ENCODE measurements at places on chromosomes 2 and 18.

- peak; percentile 69 for DNase-seq
Measured at GRCh38 chr2:144943986-144944385, 424.1 kb upstream of the ZEB2 start.

GRCh38 chr2:94758546-94758945, 112.7 kb upstream of the TEKT4 start:
- no peak for DNase-seq

DNA sequence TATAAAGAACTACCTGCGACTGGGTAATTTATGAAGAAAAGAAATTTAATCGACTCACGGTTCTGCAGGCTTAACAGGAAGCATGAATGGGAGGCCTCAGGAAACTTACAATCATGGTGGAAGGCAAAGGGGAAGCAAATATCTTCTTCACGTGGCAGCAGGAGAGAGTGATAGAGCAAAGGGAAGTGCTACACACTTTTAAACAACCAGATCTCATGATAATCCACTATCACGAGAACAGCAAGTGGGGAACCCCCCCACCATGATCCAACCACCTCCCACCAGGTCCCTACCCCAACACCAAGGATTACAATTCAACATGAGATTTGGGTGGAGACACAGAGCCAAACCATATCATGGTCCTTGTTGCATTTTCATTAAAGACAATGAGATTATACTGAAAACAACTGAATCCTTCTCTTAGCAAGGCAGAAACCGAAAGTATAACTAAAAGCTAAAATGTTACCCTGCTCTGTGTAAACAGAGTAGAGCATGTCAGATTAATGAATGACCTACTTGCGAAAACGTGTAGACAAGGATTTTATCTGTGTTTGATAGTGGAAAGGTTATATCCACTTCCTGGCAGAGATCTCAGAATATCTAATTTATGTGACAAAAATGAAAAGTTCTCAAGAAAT, 60.1 kb upstream of the RBBP8 start:
- DNase-seq, result no peak

GRCh38 chr2:190425221-190425866, 17.2 kb downstream of the MFSD6 start:
- DNase-seq, result no peak

DNA sequence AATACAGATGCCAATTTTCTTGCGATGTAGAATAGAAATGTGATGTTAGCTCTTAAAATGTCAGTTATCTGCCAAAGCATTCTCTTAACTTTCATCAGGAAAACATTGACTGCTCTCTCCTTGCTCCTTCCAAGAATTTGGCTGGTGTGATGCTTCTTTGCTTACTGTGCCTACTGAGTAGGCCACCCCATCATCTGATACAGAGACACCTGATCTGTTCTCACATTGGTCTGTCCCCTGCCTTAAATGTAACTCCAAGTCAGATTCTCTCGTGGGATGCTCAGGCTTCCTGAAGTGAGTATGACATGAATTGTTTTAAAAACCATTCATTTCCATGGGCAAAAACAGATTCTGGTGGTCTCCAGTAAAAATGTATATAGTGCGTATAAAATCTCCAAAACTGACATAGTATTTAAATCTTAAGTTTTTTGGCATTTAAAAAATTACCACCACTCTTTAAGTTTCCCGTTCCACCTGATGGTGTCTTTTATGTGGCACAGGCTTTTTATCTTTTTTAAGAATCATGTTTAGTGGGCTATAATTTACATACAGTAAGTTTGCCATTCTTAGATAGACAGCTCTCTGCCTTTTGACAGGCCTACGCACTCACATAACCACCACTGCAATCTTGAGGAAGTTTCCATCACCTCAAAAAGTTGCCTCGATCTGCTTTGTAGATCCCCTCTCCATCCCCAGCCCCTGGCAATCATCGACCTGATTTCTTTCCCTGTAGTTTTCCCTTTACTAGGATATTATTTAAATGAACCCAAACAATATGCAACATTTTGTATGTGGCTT, 36.6 kb downstream of the UBE2F start:
- DNase-seq, result no peak

DNA sequence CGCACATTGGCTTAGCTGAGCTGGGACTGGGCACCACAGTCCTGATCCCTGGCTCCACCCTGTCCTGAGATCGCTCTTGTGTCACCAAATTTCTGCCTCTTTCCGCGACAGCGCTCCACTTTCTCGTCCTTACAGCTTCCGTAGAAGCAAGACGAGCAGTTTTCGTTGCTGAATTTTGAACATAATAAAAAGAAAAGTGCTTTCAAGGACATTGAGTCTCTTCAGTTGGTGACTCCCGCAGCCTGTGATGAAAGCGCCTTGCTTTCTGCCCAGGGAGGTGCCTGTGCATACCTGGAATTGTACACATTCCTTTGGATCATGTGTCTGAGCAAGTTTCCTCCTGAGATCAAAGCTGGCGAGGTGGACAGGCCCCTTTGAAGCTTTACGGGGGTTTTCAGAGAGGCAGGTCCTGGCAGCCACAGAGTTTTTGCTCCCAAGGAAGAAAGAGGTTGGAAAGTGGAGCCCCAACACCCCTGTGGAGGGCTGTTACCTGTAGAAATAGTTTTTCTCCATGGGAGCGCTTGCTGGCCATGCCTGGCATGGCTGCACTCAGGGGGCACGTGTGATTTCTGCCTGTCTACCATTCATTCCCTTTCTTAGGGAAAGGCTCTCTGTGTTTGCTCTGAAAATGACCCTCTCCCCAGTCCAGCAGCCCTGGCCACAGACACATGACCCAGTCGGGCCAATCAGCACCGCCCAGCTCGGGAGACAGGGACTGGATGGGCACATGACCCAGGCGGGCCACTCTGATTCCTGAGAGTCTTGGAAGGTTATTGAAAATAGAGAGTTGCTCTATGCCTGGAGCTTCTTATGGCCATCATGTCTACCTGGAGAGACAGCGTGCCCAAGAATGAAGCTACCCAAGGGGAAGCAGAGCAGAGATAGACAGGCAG, 115.6 kb upstream of the OTOS start:
- DNase-seq, result no peak

DNA sequence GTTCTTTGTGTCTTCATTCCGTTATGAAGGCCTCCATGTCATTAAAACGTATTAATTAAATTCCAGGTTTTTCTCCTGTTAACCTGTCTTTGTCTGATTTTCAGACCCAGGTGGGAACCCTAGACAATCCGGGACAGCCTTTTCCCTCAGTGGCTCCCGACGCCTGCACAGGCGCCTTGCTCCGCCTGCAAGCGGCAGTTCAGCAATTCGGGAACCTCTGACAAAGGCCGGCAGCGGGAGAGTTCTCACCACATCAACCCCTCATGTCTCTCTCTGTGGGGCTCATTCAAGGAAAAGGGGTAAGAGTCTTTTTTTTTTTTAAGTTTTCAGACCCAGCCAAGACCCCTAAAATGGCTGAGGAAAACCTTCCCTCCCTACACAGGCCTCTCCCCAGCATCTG, 259.8 kb upstream of the SALL3 start:
- DNase-seq, result no peak

DNA sequence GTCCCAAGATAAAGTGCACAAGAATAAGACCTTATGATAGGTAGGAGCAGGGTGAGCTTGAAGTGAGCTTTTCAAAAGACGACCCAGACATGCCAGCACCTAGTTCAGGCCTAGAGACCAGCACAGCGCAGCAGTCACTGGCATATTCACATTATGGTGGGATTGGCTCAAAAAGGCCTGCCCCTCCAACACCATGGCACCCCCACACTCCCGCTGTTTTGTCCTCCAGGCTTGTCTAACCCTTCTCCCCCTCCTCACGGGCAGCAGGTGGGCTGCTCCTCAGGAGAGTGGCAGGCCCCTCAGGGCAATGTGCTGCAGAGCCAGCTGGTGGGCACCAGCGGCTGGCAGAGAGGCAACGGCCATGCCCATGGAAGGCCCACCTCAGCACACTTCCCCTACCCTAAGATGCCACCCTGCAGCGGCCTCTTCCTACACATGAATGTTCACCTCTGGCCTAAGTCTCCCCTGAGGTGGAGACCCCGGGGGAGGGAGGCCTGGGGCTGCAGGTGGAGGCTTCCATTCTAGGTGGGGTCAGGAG, 25.6 kb downstream of the EMX1 start:
- DNase-seq, result no peak

- no peak for DNase-seq
Measured at GRCh38 chr18:74528478-74528877, 5.8 kb upstream of the CNDP1 start.

DNA sequence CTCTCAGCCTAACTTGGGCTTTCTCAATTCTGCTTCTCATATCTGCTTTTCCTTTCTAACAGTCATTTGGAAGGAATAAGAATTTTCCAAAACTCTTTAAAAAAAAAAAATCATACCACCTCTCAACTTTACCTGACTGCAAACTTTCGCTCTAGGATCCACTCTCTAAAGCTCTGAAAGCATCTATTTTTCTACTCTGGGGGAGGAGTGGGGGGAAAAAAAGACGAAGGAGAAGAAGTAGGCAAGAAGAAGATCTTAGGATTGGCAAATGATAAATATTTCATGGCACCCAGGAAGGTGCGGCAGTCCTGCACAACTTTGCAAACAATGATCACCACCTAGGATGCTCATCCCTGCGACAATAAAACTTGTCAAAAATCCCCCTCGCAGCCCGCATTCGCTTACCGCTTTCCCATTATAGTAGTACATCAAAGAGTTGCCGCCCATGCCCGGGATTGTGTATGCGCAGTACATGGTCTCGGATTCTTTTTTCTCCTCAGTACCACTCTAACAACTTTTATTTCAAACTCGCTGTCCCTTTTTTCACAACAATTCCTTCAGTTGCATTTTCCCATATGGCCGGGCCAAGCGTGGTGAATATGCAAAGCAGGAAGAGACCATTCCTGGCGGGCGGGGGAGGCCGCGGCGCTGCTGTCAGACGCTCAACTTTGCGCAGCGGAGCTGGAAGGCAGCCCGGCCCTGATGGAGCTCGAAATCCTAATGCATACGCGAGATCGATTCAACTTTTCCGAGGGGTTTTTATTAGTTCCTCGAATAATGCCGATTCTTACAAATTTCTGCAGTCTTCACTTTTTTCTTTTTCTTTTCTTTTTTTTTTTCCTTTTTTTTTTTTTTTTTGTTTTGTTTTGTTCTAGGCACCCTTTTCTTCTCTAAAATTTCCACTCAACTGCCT, 266.5 kb downstream of the TCF4 start:
- peak; percentile 92 for DNase-seq

DNA sequence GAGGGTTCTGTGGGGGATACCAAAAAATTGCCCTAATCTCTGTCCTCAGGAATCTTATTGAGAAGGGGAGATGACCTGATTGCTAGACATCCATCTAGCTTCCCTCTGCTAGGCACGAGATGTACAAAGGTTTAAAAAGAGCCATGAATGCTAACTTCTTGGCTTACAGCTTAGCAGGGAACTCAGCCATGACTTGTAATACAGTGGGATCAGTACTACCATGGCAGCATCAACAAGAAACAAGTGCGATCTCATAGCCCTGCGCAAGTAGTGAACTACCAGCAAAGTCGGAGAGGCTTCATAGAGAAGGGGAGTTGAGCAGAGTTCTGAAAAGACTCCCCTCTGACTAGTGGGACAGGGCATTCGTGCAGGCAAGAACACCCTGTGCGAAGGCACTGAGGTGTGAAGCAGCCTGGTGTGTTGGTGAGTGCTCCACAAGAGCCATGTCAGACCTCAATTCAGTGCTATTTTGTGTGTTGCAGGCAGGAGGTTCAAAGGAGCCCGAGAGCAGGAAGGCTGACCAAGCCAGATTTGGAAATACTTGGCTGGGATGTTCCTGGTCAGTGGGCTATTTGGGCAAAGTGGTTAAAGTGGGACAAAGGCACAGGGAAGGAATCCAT, 130.0 kb downstream of the FMNL2 start:
- DNase-seq, result no peak

- no peak for DNase-seq
Measured at GRCh38 chr2:165952741-165953211, 800 bp downstream of the TTC21B start.

DNA sequence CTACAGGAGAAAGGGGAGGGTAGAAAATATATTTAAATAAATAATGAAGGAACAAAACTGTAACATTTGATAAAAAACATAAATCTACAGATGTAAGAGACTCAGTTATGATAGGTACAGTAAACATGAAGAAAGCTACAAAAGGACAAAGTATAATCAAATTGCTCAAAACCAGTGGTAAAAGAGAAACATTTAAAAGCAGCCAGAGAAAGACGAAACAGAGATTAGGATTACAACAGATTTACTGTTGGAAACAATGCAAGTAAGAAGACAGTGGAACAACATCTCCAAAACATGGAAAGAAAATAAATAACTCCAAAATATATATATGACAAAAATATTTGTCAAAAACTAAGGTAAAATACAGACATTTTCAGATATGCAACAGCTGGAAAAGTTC, 307.7 kb upstream of the REV1 start:
- no peak for DNase-seq

DNA sequence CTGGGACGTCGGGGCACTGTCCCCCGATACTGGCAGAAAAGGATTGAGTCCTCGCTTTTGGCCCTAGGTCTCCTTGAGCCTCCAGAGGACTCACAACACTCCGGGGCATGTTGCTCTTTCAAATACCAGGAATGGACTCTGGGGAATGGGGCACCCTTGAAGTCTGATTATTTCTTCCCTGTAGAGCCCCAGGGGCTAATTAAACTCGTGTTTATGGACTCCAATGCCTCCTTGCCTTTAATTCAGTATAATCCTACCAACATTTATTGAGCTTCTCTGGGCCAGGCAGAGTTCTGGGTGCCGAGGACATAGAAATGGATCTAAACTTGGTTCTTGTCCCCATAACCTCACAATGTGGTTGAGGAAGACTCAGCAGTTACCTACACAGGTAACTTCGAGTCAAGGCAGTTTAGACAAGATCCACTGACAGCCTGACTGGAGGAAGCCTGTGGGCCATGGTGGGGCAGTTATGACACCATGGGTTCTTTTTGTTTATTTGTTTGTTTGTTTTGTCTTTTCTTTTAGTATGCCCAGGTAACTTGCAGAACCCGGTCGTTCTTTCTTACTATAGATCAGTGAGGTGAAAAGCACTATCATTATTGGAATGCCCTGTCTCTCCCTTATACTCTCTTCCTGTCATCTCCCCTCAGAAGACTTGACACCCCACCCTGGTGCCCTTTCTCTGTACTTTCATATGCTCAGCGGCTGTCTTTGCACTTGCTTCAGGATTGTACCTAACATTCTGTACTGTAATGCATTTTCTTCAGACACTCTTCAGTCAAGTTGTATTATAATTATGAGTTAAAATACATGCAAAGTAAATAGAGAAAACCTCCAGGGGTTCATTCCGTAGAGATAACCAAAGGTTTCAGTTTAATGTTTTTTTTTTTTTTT, 3.2 kb downstream of the CFLAR start:
- DNase-seq, result no peak

DNA sequence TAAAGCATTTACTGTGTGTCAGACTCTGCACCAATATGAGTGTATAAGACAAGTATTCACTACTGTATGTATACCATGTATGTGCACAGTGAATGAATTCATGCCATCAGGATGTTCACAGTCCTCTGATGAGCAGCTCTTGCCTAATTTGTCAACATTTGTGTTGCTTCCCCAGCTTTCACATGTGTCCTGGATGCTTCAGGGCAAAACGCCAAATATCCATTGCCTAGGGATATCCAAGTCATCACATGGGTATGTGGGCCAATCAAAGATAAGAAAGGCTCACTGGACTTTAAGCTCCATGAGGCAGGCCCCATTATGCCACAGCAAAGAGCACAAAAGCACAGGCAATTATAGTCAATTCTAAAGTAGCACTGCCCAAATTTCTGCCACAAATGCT, 134.2 kb upstream of the CHAC2 start:
- peak; percentile 46 for DNase-seq
